Right kidney (tissue), 9 donors: ENCODE measurements at places on chromosomes 6 and 20.

- no peak for DNase-seq
These were observed 361.6 kb downstream of the PHF3 start for GRCh38 chr6:63997221-63997620.

GRCh38 chr20:50933589-50933988, 2.4 kb upstream of the ADNP start:
- no peak for DNase-seq

GRCh38 chr20:8432435-8433148, 300.5 kb downstream of the PLCB1 start:
- peak; percentile 52 for DNase-seq

DNA sequence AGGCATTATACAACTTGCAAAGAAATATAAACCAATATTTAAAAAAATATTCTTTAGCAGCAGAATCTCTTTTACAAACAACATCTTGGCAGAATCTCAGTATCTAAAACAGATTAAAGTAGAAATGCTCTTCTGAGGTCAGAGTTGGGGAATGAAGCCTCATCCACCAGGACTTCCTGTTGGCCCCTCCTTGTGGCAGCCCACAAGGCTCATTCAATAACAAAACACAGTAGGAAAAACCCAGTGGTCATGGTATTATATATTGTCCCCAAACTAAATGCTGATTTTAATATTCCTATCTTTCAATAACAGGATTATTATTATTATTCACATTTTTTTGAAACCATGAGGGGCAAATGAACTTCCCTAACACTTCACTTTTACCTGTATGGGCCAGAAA, 368.6 kb downstream of the BTBD9 start:
- DNase-seq: no peak

DNA sequence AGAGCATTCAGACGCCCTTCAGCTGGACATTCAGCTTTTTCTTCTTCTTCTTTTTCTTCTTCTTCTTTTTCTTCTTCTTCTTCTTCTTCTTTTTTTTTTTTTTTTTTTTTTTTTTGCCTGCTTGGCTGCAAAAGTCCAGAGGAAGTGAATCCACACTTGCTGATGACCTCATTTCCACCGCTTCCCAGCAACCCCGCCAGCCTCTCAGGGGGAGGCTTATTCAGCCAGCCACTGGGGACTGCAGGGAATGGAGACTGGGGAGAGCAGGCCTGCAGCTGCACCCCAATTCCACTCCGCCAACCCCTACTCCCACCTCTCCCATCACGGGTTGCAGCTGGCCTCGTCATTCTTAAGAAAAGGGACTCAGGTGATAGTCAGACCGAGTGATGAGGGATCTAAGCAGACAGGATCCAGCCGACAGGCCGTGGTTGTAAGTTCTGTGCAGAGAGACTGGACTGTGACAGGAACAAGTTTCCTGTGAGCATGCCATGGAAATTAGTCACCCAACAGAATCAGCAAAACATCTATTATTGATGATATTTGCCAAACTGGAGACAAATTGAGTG, 59.0 kb upstream of the QKI start:
- no peak for DNase-seq

- DNase-seq: no peak
These were observed 15.2 kb upstream of the KCNK15 start for GRCh38 chr20:44730441-44730840.
